ENCODE measurements at places on chromosomes 1 and 21.

DNA sequence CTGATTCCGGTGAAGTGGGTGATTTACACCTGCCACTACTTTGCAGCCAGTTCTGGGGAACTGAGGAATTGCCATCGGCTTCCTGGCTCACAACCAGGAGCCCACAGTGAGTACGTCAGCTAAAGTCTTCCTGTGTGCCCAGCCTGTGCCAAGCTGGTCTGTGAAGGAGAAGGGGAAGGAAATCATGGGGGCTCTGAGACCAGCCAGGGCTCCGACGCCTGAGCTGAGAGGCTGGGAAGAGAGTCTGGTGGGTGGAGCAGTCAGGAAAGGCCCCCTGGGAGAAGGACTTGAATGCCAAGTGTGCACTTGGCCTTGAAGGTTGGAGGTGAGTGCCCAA is 1.2 kb downstream of the LURAP1 start:
- DNase-seq, result no peak

- no peak for DNase-seq
These were observed 15.1 kb upstream of the TIPRL start for GRCh38 chr1:168163670-168164069.

GRCh38 chr1:158140764-158141192 is 39.9 kb upstream of the CD1D start:
- DNase-seq, result no peak

GRCh38 chr1:207218512-207219362 is 102.7 kb upstream of the CD55 start:
- DNase-seq, result no peak

DNA sequence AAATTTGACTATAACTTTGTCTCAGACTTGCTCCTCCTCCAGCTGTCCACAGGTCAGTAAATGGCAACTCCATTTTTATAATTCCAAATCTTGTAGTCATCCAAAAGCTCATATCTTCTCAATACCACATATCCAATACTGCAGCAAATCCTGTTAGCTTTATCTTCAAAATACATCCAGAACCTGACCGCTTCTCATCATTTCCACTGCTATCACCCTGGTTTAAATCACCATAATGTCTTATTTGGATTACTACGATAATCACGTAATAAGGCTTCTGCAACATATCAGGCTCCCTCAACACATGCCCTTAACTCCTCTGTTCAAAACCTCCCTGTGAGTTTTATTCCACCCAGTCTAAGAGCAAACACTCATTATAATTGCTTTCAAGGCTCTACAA is 34.5 kb downstream of the ERO1B start:
- no peak for DNase-seq
